Lower leg skin (tissue), 4 donors: ENCODE measurements at places on chromosomes 16 and 17. TPM values are rescaled to one million over a fixed set of nuclear protein-coding genes. Genes with fewer than 3 reads are reported as not detected.

The PLCG2 gene
- 9.0 TPM for total RNA-seq

The OTOA gene
- not detected for total RNA-seq

- no peak for DNase-seq
Observed at GRCh38 chr17:8312726-8313600, 2.9 kb downstream of the ARHGEF15 start.

- DNase-seq, result no peak
Observed at GRCh38 chr17:29825604-29826003, 104.4 kb downstream of the SSH2 start.

- DNase-seq, result no peak
Observed at GRCh38 chr16:89472711-89473075, 17.7 kb downstream of the ANKRD11 start.

The ANKRD40CL gene
- total RNA-seq, result not detected
